ENCODE measurements at places on chromosomes 3 and 15.
A peak's percentile ranks its signal among the peaks of the same experiment; 100 is the strongest.

DNA sequence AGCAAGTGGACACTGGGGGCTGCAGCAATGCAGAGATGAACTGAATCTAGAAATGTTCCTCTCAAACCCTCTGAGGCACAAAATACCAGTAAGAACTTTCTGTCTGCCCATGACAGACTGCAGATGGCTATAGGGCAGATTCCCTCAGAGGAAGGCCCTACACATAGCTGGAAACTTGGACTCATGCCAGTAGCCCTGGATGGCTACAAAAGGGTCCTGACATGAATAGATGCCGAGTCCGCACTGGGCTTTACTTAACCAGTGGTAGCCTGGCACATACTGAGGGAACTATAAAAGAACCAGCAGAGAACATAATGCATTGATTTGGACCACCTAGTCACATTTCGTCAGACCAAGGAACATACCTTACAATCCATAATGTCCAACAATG, 66.7 kb downstream of the C3orf80 start:
- DNase-seq = no peak

GRCh38 chr3:8938021-8938420, 25.3 kb downstream of the RAD18 start:
- DNase-seq = peak; percentile 19

DNA sequence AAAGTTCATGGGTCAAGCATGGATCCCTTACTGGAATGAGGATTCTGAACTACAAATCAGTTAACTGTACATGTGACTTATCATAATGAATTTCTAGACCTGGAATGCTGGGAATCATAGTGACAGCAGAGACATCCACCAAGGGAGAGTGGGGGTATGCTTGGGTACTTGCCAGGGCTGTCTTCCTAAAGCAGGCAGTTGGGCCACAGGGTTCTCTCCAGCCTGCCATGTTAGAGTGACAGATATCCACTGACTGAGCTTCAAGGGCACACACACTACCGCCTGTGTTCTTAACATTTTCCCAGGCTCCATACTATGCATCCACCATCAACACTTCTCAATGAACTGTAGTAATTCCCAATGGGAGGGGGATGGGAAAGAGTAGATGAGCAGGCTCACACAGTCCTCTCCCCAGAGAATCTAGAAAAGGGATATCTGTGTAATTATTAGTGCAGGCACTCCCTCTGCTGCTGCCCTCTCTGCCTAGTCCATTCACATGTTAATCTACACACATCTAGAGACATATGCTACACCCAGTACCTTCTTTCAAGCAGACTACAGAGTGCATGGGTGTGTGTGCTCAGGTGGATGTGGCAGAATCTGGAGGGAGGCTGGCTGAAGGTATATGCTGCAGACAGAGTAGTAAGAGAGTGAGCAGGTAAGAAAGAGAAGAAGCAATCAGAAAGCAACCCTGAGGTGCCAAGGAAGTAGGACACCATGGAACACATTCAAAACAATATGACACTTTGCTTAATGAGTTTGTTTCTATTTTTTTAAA, 3.7 kb downstream of the FSTL1 start:
- DNase-seq = no peak

DNA sequence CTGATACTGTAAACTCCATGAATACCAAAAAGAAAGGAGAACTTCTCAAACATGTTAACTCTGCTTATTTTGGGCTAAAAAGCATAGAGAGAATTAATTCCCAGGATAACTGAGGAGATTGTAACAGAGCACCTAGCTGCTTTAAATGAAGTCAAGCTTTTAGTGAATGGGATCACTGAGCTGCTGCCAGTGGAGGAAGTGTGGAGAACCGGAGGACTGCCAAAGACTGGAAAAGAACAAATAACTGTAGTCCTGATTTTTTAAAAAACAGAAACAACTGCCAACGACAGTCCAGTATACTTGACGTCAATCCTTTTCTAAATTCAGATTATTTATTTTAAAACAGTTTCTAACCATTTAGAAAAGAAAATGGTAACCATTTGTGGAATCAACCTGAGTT, 3.3 kb downstream of the C3orf70 start:
- DNase-seq = no peak

- DNase-seq = peak; percentile 51
Measured at GRCh38 chr3:154121701-154122551, 736 bp downstream of the ARHGEF26 start.

GRCh38 chr15:57283774-57284503, 92.4 kb upstream of the CGNL1 start:
- no peak for DNase-seq

DNA sequence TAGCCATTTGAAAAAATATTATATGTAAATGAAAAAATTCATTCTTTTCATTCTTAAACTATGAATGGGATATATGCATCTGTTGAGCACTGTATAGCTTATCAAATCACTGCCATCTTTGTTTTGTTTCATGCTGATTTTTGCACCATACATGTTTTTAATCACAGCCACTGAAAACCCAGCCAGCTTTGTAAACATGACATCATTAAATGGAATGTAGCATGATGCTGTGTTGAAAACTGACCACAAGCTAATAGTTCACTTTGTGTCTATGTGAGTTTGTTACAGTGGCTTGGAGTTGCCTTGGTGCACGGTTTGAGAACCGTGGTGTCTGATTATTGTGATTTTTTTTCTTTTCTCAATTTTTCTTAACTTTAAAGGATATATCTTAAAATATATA, 75.7 kb downstream of the GMPS start:
- DNase-seq = no peak

DNA sequence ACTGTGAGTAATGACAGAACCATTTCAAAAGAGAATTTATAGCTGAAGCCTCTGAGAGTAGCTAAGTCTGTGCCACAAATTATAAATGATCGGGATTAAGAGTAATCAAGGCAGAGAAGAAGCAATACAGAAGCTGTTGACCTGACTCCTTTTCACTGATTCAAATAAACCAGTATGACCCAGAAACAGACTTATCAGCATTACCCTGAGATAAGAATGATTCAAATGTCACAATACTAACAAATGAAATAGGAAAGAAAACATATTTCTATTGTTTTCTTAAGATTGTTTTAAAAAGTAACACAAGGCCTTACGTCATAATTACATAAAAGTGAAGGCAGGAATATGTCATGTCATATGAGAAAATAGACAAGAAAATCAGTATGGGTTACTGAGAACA, 1534.6 kb downstream of the SI start:
- no peak for DNase-seq

DNA sequence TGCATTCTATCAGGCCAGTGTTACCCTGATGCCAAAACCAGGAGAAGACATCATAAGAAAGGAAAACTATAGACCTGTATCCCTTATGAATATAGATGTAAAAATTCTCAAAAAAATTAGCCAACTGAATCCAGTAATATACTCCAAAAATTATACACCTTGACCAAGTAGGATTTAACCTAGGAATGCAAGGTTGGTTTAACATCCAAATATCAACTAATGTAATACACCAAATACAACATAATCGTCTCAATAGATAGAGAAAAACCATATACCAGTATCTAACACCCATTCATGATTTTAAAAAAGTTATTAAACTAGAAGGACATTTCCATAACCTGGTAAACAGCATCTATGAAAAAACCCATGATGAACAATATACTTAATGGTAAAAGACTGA, 56.5 kb upstream of the SELENOK start:
- no peak for DNase-seq

DNA sequence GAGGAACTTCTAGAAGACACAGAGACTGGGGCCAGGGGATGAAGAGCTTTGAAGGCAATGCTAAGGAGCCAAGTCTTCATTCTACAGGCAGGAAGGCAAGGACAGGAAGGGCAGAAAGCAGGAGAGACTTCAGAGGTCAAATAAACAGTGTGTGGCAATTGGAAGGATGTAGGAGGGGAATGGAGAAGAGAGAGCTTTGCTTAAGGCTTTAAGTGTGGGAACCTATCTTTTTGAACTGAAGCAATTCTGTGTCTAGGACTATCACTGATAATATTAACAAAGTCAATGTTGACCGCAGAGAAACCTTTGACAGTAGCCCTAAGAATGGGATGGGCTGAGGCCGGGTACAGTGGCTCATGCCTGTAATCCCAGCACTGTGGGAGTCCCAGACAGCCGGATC, 325.0 kb downstream of the FOXP1 start:
- no peak for DNase-seq

All from T-helper 2 cell (primary cell).